ENCODE measurements at places on chromosomes 11 and 22.

- no peak for DNase-seq
These were observed 494.7 kb upstream of the CHORDC1 start for GRCh38 chr11:90717522-90717921.

- no peak for DNase-seq
These were observed 119.8 kb upstream of the ANO1 start for GRCh38 chr11:69958308-69958707.

DNA sequence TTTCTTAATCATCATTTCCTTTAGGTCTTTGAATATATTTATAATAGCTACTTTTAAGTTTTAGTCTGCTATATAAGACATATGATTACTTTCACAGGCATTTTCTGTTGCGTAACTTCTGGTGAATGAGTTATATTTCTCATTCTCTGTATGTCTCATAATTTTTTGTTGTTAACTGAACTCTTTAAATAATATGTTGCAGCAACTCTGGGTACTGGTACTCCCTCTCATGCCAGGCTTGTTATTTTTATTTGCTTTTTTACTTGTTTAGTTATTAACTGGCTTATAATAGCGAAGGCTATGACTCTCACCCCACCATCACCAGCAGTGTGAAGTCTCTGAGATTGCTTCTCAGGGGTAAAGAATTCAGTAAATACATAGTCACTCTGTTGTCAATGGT, 524.2 kb upstream of the CHORDC1 start:
- no peak for DNase-seq

DNA sequence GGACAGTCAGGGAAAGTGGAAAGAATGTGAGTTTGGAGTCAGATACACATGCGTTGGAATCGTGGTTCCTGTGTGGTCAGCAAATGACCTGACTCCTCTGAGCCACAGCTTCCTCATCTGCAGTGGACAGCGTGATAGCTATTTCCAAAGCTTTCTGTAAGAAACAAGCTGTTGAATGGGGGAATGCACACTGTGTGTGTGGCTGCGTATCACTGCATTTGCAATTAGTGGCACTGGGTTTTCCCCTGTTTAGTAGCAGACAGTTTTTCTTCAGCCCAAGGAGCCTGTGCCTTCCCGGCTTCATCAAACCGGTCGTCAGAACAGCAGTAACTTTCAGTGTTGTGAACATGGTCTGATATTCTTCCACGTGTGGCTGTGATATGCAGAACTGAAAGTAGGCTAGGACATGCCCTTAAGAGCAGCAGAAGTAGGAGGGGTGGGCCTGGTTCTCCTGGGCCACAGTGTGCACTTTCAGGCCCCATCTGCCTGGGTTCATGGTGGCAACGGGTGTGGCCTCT, 121.5 kb downstream of the RRAS2 start:
- DNase-seq: peak; percentile 28

GRCh38 chr11:65078151-65078550, 5.7 kb downstream of the CDCA5 start:
- peak; percentile 83 for DNase-seq

DNA sequence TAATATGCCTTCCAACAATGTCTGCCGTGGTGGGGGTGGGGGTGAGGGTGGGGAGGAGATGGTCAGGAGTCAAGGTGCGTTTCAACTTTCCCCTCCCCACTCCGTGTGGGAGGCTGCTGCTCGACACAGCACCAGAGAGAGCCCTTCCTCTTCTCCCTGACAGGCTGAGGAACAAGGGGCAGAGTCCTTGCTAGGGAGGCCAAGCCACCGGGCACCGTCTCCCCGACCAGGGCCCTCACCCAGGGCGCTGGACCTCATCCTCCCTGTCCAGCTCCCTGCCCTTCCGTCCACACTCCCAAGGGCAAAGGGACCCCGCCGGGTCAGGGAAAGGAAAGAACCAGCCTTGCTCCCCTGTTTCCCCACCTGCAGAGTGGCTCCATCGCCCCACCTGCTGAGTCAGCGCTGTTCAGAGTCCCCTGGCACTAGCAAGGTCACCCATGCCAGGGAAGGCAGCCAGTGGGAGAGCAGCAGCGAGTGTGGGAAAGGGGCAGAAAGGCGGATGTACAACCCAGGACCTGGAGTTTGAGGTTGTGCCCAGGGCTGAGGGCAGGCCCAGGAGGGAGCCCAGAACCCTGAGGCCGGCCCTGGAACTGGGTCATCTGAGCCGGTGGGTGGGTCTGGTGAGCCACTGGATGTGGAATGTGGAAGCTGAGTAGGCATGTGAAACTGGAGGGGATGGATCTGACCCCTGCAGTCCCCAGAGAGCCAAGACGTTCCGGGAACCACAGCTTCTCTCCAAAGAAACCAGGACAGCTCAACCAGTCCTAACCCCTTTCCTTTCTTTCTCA, 47.2 kb downstream of the BUD13 start:
- no peak for DNase-seq

GRCh38 chr11:61742391-61742790, 10.0 kb upstream of the MYRF start:
- no peak for DNase-seq

DNA sequence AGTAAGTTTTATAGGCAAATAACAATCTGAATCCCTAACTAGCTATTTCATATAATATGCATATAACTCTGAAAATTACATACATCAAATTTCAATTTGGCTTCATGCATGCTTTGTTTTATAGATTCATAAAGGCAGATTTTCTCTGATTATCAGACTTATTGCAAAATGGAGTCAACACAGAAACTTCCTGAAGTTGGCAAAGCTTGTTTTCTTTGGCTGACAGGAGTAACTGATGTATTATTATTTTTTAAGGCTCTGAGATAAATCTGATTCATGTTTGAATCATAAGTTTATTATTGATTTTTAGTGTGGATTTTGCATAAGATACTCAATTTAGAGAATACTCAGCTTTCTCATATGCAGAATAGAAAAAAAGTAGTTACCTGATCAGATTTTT, 356.3 kb upstream of the CCDC90B start:
- no peak for DNase-seq

DNA sequence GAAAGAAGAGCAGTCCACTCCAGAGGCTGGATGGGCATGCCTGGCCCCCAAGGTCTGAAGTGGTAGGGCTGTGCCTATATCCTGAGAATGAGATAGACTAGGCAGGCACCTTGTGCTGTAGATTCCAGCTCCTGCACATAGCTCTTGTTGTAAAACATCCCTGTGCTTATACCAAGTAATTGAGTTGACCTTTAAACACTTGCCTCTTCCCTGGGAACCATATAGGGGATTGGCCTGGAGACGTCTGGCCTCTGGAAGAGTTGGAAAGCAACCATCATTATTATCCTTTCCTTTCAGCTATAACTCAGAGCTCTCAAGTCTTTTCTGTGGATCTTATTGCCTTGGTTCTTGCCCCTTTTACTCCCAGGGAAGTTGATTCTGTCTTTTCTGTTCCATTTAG, 15.1 kb downstream of the LIMK2 start:
- DNase-seq: no peak

GRCh38 chr11:1131033-1131911, 26.5 kb upstream of the MUC5AC start:
- DNase-seq: no peak

DNA sequence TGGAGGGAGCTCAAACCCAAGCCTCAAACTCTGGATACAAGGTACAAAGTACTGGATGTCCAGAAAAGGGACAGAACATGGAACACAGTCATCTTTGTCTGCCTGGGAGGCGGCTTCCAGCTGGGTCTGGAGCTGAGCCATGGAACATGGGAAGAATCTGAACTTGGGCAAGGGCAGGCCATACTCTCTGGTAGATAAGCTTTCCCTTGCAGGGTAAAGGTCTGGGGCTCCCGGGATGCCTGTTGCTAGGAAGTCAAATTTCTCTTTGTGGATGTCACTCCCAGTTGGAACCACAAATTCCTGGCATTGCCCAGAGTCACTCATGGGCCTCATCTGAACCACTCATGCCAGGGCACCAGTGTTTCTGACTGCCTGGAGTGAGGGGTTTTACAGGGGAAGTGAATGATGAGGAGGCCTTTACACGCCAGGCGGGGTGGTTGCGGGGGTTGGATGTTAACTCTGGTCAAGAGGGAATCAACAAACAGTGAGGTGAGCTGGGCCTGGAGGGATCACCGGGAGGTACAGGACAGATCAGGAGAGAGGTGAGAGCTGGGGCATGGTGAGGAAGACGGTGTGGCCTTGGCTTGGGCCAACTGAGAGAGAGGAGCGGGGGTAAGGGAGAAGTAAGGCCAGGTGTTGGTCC, 5.7 kb downstream of the FTH1 start:
- DNase-seq: peak; percentile 67

GRCh38 chr11:56841210-56841810, 92.8 kb upstream of the OR9G4 start:
- peak; percentile 58 for DNase-seq

DNA sequence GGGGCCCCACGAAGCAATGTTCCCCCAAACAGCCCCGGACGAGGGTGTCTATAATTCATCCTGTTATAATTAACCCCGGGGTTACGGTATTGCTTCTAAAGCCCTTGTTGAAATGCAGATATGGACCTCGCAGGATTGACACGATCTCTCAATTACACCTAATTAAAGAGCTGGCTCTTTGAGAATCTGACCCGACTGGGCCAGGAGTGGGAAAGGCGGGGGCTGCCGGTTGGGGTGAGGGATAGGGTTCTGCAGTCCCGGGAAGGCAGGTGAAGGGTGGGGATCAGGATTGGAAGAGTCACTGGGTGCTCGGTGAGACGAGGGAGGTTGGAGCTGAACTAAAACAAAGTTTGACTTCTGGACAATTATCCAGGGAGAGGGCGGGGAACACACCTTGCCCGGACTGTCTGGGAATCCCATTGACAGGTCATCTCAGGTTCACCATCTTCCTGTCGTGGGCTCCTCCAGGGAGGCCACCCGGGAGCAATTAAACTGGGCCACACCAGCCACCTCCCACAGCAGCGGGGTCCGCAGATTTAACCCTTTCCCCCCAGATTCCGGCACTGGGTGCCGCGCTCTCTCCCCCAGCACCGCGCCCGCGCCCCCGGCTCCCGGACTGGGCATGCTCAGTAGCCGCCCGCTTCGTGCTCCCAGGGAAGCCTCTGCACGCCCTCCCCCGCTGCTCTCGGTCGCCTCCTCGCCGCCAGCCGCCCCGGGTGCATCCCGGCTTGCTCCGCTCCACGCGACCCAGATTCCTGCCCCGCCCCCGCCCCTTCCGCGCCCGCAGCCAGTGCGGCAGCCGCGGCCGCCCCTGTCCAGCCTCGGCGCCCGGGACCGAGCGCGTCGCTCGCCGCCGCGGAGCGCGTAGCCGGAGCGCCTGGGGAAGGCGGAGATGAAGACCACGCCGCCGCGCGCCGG, at the start of gene ELMOD1:
Gene ELMOD1 (plus strand): TSS at position 688 of the 918 bp plus-strand sequence. CDS start 27,043 bp downstream, outside the sequence.
- DNase-seq: no peak

- no peak for DNase-seq
These were observed 28.6 kb upstream of the ELFN2 start for GRCh38 chr22:37455896-37456295.

DNA sequence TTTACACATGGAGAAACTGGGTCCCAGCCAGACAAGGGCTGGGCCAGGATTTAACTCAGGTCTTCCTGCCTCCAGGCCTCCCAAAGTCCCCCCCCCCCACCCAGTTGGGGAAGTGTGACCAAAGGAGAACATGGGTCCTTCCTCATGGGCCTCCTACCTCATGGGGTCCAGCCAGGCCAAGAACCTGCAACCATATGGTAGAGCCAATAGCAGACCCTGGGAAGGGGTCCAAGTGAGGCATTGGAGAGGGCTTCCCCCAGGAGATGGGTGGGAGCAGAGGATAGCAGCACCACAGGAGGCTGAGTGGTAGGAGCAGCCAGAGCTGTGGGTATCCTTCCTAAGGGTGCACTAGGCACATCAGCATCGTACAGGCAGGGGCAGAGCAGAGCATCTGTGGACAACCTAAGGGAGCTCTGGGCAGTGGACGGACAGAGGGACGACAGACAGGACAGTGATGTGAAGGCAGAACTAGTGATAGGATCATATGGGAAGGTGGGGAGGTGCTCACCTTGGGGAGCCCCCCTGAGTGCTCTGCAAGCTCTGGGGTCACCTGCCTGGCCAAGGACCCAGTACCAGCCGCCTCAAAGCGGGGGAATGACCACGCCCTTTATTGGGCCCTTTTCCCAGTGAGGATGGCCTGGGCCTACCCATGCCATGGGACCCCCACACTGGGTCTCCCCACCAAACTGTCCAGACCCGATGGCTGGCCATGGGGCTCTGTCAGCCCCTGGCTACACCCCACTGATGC, 4.5 kb downstream of the ARVCF start:
- DNase-seq: no peak

- no peak for DNase-seq
These were observed 88.6 kb upstream of the LMO1 start for GRCh38 chr11:8352103-8352875.

GRCh38 chr11:94705891-94706615, 62.1 kb upstream of the AMOTL1 start:
- DNase-seq: peak; percentile 15

Measured in stomach (tissue), 19 donors.